Activated CD8-positive, alpha-beta memory T cell treated with anti-CD3 and anti-CD28 coated beads for 48 hours (primary cell): ENCODE measurements at places on chromosomes 1 and 21.

GRCh38 chr1:40857737-40858136 is 4.4 kb downstream of the CITED4 start:
- DNase-seq = no peak

DNA sequence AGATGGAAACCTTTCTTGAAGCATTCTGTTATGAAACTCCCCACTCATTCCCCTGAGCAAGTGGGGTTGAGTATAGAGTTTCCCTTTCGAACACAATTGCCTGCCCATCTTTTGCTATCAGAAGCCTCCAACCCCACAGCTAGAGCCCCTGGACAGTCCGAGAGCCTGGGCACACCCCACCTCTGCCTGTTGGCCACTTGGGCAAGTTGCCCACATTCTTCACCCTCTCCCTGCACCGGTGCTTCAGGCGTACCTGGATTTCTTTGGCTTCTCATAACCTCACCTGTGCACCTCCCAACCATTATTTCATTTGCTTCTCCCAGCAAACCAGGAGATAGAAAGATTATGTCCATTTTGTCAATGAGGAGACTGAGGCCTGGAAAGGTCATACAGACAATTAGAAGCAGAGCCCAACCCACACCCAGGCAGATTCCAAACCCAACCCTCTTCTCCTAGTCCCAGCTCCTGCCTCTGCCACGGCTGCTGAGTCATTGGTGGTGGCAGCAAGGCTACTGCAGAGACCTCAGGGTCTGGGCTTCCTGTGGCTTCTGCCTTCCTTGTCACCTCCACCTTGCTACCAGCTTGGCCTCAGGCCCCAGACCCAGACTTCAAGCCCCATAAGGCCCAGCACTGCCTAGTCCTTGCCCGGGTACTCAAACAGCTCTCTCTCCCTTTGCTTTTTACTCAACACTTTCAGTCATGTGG is 118.7 kb upstream of the ZBTB40 start:
- no peak for DNase-seq

GRCh38 chr1:46277658-46278373 is 25.6 kb downstream of the LRRC41 start:
- no peak for DNase-seq

- DNase-seq = no peak
Measured at GRCh38 chr1:111417755-111418154, 9.8 kb downstream of the OVGP1 start.

- no peak for DNase-seq
Measured at GRCh38 chr1:94801919-94802546, 18.1 kb upstream of the SLC44A3 start.

DNA sequence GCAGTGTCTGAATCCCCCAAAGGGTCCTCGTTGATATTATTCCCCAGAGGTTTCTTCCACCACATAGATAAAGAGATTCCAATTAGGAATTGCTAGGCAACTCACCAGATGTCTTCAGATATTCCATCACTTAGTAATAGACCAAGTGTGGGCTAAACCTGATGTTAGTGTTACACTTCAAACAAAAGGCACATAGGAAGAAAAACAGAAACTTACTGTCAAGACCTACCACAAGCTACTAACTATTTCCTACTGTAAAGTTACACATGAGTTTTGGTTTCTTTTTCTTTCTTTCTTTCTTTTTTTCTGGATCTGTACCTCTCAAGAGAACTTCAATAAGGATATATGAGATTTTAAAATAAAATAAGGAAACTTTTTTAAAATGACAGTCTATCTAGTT is 879.1 kb upstream of the NEGR1 start:
- no peak for DNase-seq

- no peak for DNase-seq
Measured at GRCh38 chr1:41325801-41326200, 35.4 kb upstream of the FOXO6 start.

- no peak for DNase-seq
Measured at GRCh38 chr1:21670956-21671902, 2.1 kb upstream of the RAP1GAP start.
